ENCODE measurements at places on chromosomes 1 and 21.

DNA sequence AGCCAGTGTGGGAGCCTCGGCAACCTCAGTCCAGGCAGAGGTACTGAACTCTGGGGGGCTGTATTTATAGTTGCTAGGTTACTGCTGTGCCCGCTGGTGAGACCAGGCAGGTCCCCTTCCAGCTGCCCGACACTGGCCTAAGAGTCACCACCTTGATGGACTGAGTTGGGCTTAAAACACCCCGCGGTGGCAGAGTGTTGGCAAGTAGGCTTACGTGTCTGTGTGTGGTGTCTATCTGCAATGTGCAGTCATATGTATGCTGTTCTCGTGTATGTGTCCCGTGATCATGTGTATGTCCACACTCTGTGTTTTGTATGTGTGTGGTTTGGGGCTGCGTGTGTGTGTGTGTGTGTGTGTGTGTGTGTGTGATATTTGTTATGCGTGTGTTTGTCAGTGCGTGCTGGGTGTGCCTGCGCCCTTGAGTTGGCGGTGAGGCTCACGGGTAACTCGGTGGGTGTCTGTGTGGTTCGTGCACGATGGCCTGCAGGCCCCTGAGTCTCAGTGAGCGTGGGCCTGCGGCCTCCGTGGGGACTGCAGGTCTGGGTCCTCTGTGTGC lies 65.5 kb downstream of the MEF2D start:
- no peak for DNase-seq

DNA sequence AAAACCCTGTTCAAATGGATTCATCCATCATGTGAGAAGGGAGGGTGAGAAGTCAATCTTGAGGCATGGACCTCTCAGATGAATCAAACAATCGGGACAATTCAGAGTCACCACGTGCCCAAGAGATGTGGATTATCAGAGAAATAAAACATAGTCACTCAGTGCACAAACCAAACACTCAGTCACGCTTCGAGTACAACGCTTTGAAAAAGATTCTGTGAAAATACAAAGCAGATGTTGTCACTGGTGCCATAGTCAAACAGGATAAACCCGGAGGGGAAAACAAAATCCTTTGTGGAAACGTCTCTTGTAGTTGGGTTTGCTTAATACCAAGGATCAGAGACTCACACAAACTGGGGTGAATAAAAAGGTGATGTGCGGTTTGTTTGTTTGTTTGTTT lies 188.4 kb downstream of the RRAGC start:
- no peak for DNase-seq

DNA sequence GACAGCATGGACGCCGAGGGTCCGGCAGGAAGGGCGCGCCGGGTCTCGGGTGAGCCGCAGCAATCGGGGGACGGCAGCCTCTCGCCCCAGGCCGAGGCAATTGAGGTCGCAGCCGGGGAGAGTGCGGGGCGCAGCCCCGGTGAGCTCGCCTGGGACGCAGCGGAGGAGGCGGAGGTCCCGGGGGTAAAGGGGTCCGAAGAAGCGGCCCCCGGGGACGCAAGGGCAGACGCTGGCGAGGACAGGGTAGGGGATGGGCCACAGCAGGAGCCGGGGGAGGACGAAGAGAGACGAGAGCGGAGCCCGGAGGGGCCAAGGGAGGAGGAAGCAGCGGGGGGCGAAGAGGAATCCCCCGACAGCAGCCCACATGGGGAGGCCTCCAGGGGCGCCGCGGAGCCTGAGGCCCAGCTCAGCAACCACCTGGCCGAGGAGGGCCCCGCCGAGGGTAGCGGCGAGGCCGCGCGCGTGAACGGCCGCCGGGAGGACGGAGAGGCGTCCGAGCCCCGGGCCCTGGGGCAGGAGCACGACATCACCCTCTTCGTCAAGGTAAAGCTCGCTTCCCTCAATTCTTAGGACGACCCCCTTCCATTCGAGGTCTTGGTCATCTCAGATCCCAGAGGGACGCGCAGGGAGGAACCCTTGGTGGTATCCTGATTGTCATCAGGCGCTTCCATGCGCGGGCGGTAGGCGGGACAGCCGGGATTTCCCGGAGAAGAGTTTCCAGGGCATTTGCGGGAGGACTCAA lies 1.6 kb downstream of the CLIC6 start:
- DNase-seq: no peak

- DNase-seq: no peak
Measured at GRCh38 chr1:92298213-92298572, 594 bp downstream of the GLMN start.

DNA sequence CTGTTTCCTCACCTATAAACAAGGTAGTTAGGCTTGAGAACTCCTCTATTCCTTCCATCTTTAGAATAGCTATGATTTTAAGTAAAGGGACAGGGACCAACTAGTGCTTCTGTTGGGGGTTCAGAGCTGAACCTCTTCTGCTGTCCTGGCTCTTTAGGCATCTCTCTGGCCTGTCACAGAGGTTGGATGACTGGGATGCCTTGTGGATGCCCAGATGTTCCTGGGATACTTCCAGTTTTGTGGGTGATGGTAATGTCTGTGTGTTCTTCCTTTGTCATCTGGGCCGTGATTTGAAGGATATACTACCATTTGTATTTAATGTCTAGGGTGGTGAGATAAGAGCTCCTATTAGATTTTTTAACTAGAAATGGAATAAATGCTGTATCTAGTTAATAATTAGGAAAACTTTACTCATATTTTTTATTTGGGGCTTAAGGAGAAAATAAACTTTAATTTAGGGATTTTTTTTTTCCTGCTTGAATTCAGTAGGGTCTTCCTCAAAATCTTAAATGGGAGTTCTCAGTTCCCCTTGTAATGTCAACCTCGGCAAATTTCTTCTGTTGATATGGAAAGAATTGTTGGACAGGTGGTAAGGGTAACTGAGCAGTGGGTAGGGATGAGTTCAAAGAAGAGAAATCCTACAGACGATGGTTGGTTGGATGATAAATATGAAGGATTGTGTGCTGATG lies 47.2 kb downstream of the LAMC1 start:
- DNase-seq: no peak

DNA sequence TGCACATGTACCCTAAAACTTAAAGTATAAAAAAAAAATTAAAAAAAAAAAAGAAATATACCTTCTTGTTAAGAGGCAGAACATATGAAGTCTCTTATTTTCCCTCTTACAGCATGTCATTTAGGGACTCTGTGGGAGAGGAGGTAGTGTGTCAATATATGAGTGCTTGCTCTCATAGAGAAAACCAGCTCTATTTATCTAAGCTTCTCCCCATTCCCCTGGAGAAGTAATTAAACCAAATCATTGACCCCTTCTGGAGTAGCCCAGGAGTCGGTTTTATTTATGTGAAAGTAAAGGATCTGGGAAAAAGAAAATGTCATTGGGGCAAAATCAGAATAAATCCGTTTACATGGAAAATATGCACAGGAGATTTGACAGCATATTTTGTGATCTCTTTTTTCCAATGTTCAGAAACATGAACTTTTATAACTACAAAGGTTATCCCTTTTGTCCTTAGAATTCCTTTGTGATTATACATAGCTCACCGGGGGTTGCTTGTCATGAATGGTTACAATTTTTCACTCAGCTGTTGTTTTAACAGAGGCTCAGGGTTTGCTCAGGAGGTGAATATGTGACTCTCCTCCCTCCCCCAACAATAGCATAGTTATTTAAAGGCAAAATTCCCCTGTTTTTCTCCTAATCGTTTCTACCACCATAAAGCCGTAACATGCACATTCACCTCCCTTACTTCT lies 114.5 kb upstream of the C1orf21 start:
- DNase-seq: no peak

DNA sequence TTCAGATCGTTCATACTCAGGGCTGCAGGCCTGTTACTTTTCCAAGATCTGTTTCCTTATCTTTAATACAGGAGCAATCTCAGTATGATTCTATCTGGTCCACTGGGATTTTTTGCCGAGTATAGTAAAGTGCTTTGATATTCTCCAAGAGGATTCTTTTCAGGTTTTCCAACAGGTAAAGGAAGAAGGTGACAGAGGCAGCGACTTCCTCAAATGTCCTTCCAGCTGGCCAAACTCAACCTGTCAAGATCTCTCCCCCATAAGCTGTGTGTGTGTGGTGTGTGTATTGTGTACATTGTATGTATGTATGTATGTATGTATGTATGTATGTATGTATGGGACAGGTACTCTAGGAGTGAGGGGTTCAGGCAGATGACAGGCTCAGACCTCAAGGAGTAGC lies 1.1 kb downstream of the AKR1A1 start:
- no peak for DNase-seq

- no peak for DNase-seq
Measured at GRCh38 chr1:195434566-195435203, 1173.6 kb downstream of the KCNT2 start.

DNA sequence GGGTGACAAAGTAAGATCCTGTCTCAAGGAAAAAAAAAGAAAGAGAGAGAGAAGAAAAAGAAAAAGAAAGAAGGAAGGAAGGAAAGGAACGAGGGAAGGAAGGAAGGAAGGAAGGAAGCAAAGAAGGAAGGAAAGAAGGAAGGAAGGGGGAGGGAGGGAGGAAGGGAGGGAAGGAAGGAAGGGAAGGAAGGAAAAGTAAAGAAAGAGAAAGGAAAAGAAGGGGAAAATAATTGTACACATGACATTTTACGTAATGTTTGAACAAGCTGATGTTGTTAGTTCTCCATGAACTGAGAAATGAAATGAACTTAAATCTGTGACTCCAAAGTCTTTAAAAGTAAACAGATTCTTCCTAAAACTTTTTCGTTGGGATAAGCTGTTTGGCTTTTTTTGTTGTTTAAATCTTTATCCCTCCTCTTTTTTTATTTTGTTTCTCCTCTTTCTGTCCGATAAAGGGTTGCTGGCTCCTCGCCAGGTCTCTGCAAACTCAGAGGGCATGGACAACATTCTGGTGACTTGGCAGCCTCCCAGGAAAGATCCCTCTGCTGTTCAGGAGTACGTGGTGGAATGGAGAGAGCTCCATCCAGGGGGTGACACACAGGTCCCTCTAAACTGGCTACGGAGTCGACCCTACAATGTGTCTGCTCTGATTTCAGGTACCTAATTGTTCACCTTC lies 59.8 kb downstream of the IL12RB2 start:
- DNase-seq: no peak

GRCh38 chr1:1914101-1914970 lies 724 bp upstream of the CALML6 start:
- DNase-seq: no peak

DNA sequence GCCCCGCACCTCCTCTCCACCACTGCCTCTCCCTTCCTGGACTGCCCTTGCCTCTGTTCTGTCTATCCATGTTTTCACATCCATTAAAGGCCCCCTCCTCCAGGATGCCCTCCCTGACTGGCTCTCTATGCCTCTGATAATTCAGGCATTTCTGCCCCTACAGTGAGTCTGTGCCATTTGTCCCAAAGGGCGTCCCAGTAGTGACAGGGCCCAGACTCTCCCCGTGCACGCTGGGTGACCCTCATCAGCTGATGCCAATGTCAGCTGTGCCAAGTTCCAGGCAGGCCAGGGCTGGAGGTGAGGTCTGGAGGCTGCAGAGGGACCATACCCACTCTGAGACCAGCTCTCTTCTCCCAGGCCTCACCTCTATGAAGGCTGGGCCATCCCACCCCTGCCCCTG lies 3.2 kb upstream of the PLEKHG5 start:
- no peak for DNase-seq

DNA sequence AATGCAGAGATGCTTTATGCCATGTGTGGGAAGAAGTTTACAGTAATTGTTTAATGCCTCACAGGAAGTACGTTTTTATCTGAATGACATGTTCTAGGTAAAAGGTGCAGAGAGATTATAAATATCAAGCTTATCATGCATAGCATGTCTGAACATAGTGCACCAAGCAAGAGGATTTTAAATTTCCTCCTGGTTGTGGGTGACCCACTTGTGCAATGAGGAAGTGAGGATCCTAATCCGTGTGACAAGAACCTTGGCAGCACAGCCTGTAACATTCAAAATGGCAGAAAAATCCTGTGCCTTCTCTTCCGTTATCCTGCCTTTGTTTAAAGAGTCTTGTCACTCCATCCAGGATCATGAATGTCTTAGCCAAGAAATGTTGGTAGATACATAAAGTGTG lies 75.6 kb downstream of the PLA2G4A start:
- DNase-seq: no peak

DNA sequence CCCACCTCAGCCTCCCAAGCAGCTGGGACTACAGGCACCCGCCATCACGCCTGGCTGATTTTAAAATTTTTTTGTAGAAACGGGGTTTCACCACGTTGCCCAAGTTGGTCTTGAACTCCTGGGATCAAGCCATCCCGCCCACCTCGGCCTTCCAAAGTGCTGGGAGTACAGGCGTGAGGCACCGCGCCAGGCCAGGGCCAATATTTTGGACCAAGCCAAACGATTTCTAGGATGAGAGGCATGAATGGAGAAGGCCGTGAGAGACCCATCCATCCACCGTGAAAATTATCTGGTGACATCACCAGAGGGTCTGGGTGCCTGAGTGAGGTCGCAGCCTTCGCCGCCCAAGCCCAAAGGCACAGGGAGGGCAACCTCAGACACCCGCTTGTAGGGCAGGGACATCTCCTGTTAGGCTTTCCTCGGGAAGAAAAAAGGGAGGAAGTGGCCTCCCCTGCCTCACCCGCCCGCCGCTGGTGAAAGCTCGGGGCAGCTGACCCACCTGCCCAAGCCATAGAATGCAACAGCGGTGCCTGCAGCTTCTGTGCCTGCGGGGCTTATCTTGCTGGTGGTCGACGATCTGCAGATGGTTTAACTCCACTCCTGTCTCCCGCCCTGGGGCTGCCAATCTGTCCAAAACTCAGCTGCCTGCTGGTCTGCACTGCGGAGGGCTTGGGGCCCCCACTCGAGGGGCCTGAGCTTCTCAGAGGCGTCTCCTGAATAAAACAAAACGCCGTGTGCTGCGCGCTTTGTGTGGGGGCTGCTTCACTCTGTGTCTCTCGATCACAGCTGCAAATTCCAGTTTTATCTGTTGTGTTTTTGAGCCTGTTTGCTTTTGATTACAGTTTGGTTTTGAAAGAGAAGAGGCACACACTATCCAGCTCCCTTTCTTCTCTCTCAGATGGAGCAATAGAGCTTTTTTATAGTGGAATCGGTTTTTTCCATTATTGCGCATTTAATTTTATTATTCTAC lies 85.8 kb downstream of the MRPS6 start:
- DNase-seq: no peak

DNA sequence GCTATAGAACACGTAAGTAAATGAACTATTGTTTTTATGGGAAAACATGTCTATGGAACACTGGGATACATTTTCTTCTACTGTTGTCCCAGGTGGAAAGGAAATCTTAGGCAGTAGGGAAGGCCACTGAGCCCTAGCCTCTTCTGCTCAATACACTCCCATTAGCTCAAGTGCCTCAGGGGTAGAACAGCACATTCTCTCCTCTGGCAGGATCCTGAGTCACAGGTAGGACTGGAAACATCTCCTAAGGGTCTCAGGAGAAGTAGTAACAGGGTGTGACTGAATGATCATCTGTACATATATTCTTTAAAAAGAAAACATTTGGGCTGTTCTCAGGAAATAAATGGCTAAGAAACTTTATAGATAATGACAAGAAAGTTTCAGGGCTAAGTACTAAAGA lies 175.6 kb upstream of the ESRRG start:
- no peak for DNase-seq

Data from GM18507 (cell line).